ENCODE measurements at places on chromosomes 5 and 9.

- no peak for DNase-seq
Observed at GRCh38 chr5:20254748-20255147, 266.7 kb upstream of the CDH18 start.

- DNase-seq, result no peak
Observed at GRCh38 chr5:172820046-172820767, 13.8 kb upstream of the ERGIC1 start.

GRCh38 chr5:13480834-13481233 is 463.7 kb downstream of the DNAH5 start:
- DNase-seq, result no peak

DNA sequence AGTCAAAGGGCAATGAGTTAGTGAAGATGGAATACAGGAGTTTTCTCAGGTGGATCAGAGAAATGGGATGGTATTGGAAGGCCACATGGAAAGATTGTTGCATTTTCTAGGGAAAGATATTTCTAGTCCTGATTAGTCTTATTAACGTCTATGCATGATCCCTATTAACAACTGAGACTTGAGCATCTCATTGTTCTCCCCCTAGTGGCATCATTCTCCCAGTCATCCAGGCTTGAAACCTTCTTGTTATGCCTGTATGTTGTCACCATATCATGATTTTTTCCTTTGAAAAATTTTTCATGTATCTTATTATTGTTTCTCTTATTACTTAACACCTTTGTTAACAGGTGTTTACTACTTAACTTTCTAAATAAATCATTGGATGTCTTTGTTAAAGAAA is 34.4 kb downstream of the KIF2A start:
- no peak for DNase-seq

- no peak for DNase-seq
Observed at GRCh38 chr5:120734033-120734432, 269.9 kb downstream of the PRR16 start.

DNA sequence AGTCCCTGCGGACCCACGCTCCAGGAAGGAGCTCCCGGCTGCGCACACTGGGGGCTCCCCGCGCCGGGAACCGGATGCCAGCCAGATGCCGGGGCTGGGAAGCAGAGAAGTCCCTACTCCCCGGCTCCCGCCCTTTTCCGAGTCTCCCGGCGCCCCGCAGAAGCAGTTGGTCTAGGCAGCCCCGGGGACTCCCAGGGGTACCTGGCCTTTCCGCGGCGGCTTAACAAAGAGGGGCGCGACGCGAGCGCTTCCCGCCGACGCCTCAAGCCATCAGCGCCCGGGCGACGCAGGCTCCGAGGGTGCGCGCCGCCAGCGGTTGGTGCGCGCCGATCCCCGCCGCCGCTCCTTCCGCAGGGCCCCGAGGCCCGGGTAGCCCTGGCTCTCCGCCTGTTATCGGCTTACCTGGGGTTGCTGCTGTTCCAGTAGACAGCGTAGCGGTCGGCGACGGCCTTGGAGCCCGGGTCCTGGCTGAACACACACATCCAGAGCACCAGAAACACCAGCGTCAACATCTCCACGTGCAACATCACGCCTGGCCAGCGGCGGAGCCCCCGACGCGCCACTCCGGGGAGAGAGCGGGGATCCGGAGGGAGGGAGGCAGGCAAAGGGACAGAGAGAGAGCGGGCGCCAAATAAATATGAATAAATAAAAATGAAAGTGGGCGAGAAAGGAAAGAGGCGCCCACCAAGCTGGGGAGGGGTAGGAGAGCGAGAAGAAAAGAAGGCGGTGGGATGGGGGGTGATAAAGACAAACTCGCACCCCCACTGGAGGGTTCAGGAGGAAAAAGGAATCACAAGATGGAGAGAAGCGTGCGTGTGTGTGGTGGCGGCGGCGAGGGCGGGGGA is 428 bp downstream of the EFNA5 start:
- DNase-seq, result peak; percentile 26

GRCh38 chr5:179509845-179510244 is 40.5 kb upstream of the RUFY1 start:
- DNase-seq, result no peak

GRCh38 chr9:129561594-129562281 is 59.2 kb downstream of the C9orf50 start:
- no peak for DNase-seq

DNA sequence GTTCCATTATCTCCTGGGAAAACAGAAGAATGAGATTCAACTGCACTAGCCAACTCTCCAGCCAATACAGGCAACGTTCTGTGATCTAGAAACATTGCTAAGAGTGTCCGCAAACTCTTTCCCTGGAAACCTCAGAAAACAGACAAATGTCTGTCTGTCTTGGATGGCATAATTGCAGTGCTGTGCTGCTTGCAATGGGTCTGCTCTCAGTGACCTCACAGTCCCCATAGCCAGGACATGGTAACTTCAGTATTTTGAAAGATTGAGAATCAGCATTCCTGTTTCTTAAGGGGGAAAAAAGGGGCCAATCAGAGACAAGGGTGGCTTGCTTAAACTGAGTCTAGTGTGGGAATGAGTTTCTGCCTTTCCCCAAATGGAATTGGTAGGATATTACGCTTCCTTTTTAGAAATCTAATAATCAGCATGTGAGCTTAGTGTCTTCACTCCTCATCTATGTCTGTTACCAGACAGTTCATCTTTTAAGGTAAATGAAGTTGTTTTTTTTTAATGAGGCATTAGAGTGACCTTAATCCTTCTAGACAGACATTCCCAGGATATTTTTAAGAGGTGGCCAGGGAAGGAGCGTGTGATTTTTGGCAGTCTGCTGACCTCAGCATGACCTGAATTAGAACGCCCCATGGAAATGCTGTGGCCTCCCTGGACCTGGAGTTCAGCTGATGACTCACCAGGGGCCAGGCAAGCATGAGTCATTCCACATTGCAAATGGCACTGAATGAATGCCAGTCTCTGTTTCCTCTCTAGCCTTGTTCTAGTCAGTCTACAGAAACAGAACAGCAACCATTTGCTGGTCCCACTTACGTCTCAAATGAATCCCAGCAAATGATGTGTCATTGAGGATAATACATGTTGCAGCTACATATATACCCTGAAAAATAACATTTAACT is 210.2 kb upstream of the ACTBL2 start:
- DNase-seq, result peak; percentile 36

DNA sequence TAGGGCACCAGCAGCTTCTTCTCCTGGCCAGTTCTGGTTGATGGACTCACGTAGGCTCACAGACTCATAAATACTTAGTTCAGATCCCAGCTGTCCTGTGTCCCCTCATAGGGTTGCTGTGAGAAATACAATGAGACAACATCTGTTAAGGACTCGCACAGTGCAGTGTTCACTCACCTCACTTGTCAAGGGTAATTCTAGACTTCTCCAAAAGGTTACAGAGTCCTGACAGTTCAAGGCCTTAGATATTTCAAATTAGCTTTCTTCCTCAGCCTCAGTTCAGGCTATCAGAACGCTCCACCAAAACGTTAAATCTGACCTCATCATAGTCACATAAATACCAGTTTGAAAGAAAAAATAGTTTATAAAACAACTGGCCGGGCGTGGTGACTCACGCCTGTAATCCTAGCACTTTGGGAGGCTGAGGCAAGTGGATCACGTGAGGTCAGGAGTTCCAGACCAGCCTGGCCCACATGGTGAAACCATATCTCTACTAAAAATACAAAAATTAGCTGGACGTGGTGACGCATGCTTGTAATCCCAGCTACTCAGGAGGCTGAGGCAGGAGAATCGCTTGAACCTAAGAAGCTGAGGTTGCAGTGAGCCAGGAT is 106.3 kb downstream of the UGCG start:
- DNase-seq, result no peak

GRCh38 chr9:87531370-87532295 is 34.0 kb downstream of the DAPK1 start:
- DNase-seq, result no peak

DNA sequence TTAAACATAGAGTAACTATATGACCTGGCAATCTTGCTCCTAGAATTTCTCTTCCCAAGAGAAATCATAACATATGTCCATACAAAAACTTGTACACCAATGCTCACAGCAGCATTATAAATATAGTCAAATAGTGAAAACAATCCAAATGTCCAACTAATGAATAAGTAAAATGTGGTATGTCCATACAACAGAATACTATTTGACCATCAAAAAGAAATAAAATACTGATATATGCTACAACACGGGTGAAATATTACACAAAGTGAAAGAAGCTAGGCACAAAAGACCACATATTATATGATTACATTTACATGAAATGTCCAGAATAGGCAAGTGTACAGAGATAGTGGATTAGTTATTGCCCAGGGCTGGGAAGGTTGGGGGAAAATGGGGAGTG is 41.4 kb downstream of the PSMB7 start:
- DNase-seq, result no peak

- no peak for DNase-seq
Observed at GRCh38 chr5:9124838-9125237, 421.0 kb downstream of the SEMA5A start.

GRCh38 chr5:87266914-87267573 is 639 bp upstream of the RASA1 start:
- no peak for DNase-seq

- no peak for DNase-seq
Observed at GRCh38 chr5:149849280-149849965, 95.2 kb downstream of the PDE6A start.

Measured in activated CD4-positive, alpha-beta T cell treated with anti-CD3 and anti-CD28 coated beads, Interleukin-10, Interleukin-2, amounts not matched to agents 100 ng/mL and 50 ng/mL, durations not matched to agents 16 hours and 8 hours (primary cell).